ENCODE measurements at places on chromosomes 2 and 18. TPM values are rescaled to one million over a fixed set of nuclear protein-coding genes. Genes with fewer than 3 reads are reported as not detected.

Gene IL36RN
- total RNA-seq = not detected

Gene RAD51AP2
- total RNA-seq = not detected

Gene MALL
- total RNA-seq = 204 TPM

Gene TRAPPC8
- 30.7 TPM for total RNA-seq

Gene NEUROD1
- total RNA-seq = not detected

Gene CYP26B1
- total RNA-seq = 0.18 TPM

Gene TMEM178A
- not detected for total RNA-seq

Gene TEKT4
- not detected for total RNA-seq

Gene ST8SIA5
- total RNA-seq = not detected

Gene PID1
- total RNA-seq = 2.5 TPM

Gene OTOF
- not detected for total RNA-seq

Gene LYG2
- not detected for total RNA-seq

Gene GPR155
- total RNA-seq = 9.2 TPM

Gene PXDN
- total RNA-seq = 181 TPM

Gene SRD5A2
- not detected for total RNA-seq

Gene CARF
- total RNA-seq = 3.7 TPM

Gene AGXT
- total RNA-seq = not detected

Gene CEP192
- 23.2 TPM for total RNA-seq

Gene LHCGR
- not detected for total RNA-seq

Gene SERPINB10
- 0.35 TPM for total RNA-seq

Gene POMC
- 4.3 TPM for total RNA-seq

Gene MYL12A
- total RNA-seq = 692 TPM

Gene FAP
- 84.9 TPM for total RNA-seq

Gene DUSP2
- total RNA-seq = 3.5 TPM

Gene HTR2B
- total RNA-seq = 6.4 TPM

Gene ZNF512
- 17.3 TPM for total RNA-seq

Gene SPIRE1
- total RNA-seq = 22.2 TPM

Gene LYG1
- total RNA-seq = 1.1 TPM

Gene KANSL1L
- 3.7 TPM for total RNA-seq

Gene TWIST2
- total RNA-seq = 78.7 TPM

Gene ZSCAN30
- 13.1 TPM for total RNA-seq

Gene ANKRD62
- total RNA-seq = not detected

Data from myometrial cell (primary cell).